ENCODE measurements at places on chromosomes 7 and 10.

- DNase-seq, result no peak
These were observed 417.5 kb downstream of the KCNMA1 start for GRCh38 chr10:77220150-77220549.

- peak; percentile 76 for DNase-seq
These were observed 186.2 kb downstream of the REEP3 start for GRCh38 chr10:63707254-63707910.

GRCh38 chr7:152884321-152884720 lies 124.8 kb downstream of the ACTR3B start:
- no peak for DNase-seq

- DNase-seq, result peak; percentile 55
These were observed 71.7 kb downstream of the ICA1 start for GRCh38 chr7:8190119-8190895.

DNA sequence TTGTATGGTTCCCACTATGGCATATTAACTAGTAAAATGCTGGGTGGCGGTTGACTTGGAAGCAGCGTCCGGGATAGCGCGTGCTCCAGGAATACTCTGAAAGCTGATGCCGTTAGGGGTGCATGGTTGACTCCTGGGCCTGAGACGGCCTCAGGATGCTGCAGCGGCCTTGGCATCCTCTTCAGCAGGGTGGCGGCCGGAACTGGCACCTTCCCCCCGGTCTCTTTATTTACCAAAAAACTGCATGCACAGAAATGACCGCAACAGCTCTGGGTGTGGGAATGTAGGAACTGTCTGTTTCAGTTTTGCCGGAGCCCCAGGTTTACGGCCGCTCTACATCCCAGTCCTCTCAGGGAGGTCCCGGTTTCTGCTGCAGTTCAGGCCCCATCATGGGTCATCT lies 28.8 kb downstream of the PFKP start:
- DNase-seq, result peak; percentile 11

DNA sequence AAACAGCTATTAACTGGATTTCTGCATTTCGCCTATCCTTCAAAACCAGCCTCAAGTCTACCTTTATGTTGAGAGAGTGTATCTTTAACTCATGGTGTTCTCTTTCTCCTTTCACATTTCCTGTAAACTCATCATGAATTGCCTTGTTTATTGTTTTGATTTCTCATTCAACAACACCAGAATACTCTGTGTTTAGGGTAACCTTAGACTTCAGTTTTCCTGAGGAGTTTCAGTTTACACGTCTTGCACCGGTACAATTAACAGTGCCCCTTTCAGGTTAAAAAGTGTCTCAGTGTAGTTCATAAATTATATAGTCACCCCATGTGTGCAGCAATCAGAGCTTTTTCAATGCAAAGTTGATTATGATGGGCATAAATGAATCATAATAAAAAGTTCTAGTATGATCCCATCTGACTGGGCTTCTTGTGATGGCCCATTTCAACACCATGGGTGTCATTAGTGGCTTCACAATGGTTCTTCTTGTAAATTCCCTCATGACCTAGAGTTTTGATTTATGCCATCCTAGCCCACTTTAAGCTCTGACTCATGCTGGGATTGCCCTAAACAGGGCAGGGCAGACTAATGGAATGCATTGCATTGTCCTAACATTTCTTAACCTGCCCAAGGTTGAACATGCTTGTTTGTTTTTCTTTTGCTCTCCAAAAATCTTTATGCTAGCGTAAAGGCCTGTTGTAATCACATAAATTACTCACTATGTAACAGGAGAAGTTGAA lies 22.0 kb downstream of the ITGB8 start:
- peak; percentile 98 for DNase-seq

All from SW480 (cell line).